Gastrocnemius medialis (tissue), 4 donors: ENCODE measurements at places on chromosomes 2 and 18. TPM values are rescaled to one million over a fixed set of nuclear protein-coding genes. Genes with fewer than 3 reads are reported as not detected.

DNA sequence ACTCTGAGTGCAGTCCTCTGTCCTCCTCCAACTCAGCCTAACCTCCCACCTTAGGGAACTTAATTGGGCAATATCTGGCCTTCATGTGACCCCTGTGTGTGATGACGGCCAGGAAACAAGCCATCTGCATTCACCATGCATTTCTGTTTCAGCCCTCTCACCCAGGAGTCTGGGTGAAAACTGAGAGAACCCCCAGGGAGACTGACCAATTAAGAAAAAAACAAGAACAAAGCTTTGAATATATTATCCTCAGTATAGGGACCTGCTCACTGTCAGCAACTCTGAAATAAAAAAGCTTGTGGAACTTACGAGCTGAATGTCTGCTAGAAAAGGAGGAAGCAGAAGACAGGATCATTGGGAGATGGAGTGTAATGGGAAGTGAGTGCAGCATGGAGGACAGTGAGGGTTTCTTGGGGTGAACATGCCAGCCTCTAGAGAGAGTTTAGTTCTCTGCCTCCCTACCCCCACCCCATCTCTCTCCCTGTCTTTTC lies 9.5 kb downstream of the MAPRE2 start:
- H3K4me3 ChIP-seq = no peak overlapping the region
- no peaks in the 10 kb centered on the region for H3K27me3 ChIP-seq
- H3K4me1 ChIP-seq = peaks cover 69% of the 10 kb centered on the region
- peak overlapping the region; percentile 88 for H3K27ac ChIP-seq
- no peaks in the 10 kb centered on the region for H3K36me3 ChIP-seq

GRCh38 chr2:137943678-137944347 lies 20.5 kb upstream of the HNMT start:
- H3K36me3 ChIP-seq = no peaks in the 10 kb centered on the region
- H3K27me3 ChIP-seq = no peaks in the 10 kb centered on the region
- H3K27ac ChIP-seq = no peak overlapping the region
- DNase-seq = no peak
- H3K4me3 ChIP-seq = no peak overlapping the region

DNA sequence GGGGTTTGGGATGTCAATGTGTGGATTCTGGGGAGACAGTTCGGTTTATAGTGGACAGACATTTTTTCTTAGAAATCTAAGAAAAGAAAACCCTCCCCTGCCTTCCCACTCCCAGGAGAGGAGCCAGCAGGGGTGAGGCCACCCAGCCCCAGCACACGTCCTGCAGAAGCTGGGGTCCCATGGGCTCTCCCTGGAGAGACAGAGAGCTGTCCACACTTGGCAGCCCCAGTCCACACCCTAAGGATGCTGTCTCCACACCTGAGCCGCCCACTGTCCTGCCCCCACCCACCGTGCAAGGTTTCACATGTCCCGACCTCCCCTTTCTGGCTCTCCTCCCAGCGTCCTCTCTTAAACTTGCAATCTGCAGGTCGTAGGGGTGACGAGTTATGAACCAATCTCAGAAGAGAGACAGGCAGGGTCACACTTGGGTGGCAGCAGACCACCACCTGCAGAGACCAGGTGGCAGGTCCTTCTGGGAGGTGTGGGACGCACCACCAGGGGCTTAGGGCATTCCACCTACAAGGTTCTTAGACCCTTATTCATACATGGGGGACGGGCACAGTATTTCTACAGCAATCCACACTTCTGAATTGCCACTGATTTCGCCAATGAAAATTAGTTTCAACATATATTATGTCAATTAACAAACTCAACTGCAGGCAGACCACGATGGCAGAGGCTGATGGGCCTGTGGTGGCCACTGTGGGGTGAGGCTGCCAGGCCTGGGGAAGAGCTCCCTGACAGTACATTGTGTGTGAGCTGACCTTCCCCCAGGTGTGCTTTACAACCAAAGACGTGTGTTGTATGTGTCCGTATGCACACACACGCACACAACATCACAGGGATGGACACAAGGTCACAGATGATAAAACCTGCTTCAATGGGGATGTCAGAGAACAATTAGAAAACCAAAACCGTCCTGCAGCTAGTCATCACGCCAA lies 158.5 kb downstream of the TPO start:
- H3K4me3 ChIP-seq = no peak overlapping the region
- no peaks in the 10 kb centered on the region for H3K36me3 ChIP-seq
- no peaks in the 10 kb centered on the region for H3K27me3 ChIP-seq

GRCh38 chr2:199509403-199509802 lies 51.7 kb upstream of the SATB2 start:
- H3K27me3 ChIP-seq = no peaks in the 10 kb centered on the region
- DNase-seq = no peak
- no peaks in the 10 kb centered on the region for H3K4me1 ChIP-seq
- H3K4me3 ChIP-seq = no peak overlapping the region
- no peak overlapping the region for H3K27ac ChIP-seq

DNA sequence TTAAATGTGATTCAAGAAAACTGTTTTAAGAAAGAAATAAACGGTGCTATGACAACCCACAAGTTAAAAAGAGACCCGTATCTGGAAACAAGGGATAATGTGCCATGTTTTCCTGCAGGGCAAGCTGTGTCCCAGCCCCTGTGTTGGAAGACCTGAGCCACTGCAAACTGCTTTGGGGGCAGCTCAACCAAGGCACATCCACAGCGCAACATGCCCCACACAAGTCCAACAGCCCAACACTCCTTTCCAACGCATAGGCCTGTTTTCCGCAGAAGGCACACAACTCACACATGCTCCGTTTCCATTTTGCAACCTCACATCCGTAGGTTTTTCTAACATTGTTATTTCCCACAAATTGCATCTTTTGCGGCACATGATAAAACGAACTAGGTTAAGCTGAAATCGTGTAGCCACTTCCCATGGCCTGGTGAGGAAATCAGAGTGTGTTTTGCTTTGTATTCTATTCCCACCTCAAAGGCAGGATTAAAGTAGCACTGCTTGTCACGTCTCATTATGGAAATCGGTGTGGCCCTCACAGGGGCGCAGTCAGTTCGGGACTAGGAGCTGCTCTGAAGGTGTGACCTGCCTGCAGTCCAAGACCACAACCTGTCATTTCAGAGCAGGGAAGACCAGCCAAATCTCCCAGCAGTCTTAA lies 50.5 kb upstream of the ZNF516 start:
- DNase-seq = no peak
- H3K27ac ChIP-seq = no peak overlapping the region
- no peaks in the 10 kb centered on the region for H3K36me3 ChIP-seq
- no peaks in the 10 kb centered on the region for H3K4me1 ChIP-seq
- peaks cover 7% of the 10 kb centered on the region for H3K27me3 ChIP-seq

Gene ORC2
- total RNA-seq = 8.1 TPM

DNA sequence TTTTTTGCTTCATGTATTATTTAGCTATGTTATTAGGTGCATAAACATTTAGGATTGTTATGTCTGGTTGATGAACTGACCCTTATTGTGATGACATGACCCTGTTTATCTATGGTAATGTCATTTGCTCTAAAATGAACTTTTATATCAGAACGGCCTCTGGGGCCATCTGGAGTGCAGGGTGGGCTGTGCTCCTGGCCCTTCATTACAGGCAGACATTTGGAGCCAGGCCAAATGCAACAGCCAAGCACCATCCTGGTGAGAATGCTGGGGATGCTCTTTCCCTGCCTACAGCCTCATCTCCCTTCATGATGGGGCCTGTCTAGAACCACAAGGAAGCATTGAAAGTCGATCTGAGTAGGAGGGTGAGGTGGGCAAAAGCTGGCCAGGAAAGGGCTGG lies 38.0 kb downstream of the HJURP start:
- no peaks in the 10 kb centered on the region for H3K27me3 ChIP-seq
- no peak overlapping the region for H3K27ac ChIP-seq
- no peaks in the 10 kb centered on the region for H3K36me3 ChIP-seq
- DNase-seq = no peak
- H3K4me1 ChIP-seq = no peaks in the 10 kb centered on the region
- no peak overlapping the region for H3K4me3 ChIP-seq

DNA sequence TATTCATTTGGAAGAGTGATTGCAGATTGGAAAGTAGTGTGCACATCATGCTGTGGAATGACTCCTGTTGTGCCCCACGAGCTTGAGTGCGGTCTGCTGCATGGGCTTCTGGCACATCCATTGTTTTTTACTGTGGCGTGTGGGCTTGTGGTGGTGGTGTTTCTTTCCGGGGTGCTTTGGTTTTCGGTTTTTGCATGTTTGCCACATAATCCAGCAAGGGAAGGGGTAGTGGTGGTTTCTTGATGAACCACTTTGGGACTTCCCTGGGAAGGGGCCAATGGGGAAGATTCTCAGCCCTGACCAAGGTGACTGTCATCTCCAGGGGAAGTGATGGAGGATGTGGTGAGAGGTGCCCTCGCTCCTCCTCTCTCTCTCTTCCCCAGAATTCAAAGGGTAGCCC lies 57.0 kb downstream of the COA5 start:
- no peak overlapping the region for H3K27ac ChIP-seq
- H3K4me3 ChIP-seq = no peak overlapping the region

GRCh38 chr2:30273574-30273929 lies 42.2 kb downstream of the LBH start:
- no peaks in the 10 kb centered on the region for H3K4me1 ChIP-seq
- no peaks in the 10 kb centered on the region for H3K27me3 ChIP-seq
- H3K27ac ChIP-seq = no peak overlapping the region

- H3K27me3 ChIP-seq = no peaks in the 10 kb centered on the region
- no peak overlapping the region for H3K4me3 ChIP-seq
- H3K36me3 ChIP-seq = no peaks in the 10 kb centered on the region
- H3K27ac ChIP-seq = peak overlapping the region; percentile 87
Measured at GRCh38 chr2:219643788-219644398, 16.5 kb downstream of the SLC4A3 start.
